ENCODE measurements at places on chromosomes 6 and 20.

- DNase-seq = no peak
Measured at GRCh38 chr6:25732468-25733198, 21.9 kb upstream of the SLC17A4 start.

DNA sequence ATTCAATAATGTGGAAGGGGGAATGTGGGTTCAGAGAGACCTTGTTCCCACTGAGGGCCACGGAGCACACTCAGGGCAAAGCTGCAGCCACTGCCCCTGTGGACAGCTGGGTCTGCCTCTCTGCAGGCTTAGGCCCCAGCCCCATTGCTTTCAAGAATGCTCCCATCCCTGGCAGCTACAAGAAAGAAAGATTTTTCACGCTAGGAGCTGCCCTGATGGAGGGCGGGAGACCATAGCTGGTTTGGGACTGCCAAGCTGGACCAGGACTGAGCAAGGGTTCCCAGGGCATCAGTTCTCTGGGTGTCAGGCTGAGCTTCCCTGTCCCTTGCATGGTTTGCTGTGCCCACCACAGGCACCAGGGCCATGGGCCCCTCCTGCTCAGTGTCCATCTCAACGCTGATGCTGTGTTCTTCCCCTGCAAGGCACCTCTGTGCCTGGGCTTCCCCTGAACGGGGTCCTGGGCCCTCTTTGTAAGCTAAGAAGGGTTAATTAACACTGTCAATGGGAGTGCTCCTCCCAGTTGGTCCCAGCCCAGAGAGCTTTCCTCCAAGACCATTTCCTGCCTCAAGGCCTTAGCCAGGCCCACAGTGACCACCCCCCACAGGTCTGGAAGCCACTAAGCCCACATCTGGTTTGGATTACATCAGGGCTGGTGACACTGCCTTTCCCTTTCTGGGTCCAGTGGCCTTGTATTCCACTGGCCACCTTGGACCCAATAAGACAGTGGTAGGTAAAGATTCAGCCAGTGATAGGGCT, 8.4 kb downstream of the FOXS1 start:
- no peak for DNase-seq

DNA sequence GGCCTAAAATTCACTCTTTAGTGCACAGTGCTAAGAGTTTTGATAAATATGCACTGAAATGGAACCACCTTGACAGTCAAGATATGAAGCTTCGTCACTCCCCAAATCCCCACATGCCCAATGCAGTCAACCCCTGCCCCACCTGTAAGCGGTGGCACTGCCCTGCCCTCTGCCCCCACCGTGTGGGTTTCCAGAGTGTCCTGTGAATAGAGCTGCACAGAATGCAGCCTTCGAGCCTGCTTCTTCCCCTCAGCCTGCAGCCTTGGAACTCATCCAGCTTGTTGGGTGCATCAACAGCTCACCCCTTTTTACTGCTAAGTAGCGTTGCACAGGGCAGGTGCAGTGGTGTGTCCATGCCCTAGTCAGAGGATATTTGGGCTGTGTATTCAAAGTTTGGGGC, 216.3 kb downstream of the SYNDIG1 start:
- DNase-seq = no peak

- DNase-seq = no peak
Measured at GRCh38 chr20:49867453-49868215, 47.7 kb downstream of the SPATA2 start.

DNA sequence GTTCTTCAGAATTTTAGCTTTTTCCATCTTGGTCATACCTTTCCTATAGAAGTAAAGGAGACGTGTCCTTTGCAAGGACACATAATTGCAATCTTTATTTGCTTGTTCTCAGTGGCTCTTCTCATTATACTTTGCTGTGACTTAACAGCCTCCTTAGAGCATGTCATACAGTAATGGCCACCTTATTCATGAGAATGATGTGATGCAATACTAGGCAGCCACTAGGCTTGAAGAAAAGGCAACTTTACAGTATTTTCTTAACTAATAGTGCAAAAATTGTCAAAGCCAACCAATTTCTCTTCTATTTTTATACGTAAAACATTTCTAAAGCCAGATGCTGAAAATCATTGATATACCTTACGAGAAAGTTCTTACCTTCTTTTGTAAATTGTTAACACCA, 1296.8 kb upstream of the EYS start:
- DNase-seq = no peak

- no peak for DNase-seq
Measured at GRCh38 chr6:109024368-109024767, 70.3 kb downstream of the SESN1 start.

- DNase-seq = no peak
Measured at GRCh38 chr6:141986457-141986856, 146.3 kb upstream of the GJE1 start.

GRCh38 chr6:158121335-158121734, 46.7 kb downstream of the SERAC1 start:
- DNase-seq = no peak

Data from renal cortical epithelial cell (primary cell).